ENCODE measurements at places on chromosomes 3 and 15. TPM values are rescaled to one million over a fixed set of nuclear protein-coding genes. Genes with fewer than 3 reads are reported as not detected.

The GOLGA6A gene
- total RNA-seq: 0.08 TPM

- peak; percentile 92 for ATAC-seq
These were observed 188.7 kb upstream of the EIF1B start for GRCh38 chr3:40120806-40121205.

DNA sequence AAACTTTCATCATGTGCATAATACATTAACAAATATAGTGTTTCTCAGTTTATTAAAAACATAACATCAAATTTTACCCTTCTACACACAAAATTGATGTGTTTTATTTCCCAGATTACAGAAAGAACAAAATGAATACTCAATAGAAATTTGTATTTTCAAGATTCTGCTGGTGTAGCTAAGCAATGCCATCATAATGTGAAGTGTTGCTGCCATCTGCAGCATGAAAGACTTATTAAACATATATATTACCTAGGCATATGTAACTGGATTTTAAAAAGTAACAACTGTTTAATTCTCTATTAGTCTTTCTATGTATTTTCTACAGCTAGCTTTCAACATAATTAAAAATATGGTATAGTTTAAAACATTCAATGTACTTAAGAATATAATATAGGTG, 27.5 kb downstream of the PLSCR5 start:
- ATAC-seq: no peak

DNA sequence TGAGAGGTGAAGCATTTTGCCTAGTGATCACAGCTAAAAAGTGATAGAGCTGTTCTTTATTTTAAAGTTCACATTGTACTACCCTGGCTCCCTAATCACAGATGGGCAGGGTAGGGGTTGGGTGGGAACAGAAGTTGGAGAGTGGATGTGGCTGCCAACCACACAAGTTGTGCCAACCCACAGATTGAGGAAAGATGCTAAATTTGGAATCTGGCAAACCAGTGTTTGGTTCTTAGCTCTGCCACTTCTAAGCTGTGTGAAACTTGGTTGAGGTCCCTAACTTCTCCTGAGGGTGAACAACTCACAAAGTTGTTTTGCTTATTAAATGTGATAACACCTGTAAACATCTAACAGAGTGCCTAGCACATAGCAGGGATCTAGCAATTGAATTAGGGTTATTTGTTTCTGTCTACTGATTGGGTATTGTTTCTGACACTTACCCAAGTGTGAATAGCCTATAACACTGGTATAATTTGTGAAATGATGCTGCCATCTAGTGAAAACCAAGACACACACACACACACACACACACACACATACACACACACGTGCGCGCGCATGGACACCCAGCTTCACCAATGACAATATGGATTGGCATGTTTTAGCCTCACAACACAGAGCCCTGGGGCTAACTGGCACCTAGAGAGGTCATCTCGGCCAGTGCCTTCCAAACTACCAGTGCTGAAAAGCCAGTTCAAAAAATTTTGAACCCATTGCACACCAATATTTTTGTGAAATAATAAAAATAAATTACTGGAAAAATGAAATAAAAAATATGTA, 25.3 kb downstream of the ADGRG7 start:
- peak; percentile 87 for ATAC-seq

- no peak for ATAC-seq
These were observed 222.2 kb upstream of the BHLHE40 start for GRCh38 chr3:4756855-4757574.

Measured in esophagus mucosa (tissue), 1 donor.